ENCODE measurements at places on chromosomes 12 and 14.

DNA sequence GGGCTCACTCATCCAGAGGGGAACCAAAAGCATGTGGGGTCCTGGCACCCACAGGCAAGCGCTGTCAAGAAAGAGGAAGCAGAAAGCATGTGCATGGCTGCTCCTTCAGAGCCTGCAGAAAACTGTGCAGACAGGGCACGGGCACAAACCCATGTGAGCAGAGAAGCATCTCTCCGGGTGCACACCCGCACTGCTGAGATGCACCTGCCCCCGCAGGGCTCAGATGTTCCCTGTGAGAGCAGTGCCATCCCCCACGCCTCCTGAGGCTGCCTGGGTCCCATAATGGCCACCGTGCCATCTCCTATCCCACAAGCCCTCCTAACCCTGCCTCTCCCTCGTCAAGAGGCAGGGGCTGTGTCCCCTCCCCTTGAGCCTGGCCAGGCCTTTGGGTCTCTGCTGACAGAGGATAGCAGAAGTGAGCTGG, 32.3 kb upstream of the INF2 start:
- DNase-seq = no peak

DNA sequence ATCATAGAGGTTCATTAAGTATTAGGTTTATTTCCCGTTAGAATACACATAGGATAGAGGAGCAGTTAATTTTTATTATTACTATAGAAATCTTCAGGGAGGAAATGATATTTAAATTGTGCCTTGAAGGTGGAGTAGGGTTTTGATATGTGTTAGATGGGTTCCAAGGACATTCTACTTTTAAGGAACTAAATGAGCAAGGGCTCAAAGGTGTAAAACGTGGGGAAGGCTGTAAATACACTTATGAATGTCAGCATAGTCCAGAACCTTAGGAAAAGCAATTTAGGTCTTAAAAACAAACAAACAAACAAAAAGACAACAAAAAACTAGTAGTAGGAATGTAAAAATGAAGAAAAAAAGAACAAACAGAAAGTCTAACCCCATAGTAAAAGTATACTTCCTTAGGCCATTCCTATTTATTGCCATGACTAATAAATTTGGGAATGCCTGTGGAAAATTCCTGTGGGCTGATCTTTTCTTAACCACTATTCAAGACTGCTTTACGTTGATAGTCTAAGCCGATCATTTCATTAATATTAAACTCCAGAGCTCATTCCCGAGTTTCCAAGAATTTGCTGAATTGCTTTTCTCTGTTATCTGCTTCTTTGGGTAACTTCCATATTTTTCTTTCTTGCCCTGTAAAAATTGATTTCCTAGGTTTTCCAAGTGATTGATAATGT, 180.3 kb downstream of the RAD51B start:
- DNase-seq = no peak

DNA sequence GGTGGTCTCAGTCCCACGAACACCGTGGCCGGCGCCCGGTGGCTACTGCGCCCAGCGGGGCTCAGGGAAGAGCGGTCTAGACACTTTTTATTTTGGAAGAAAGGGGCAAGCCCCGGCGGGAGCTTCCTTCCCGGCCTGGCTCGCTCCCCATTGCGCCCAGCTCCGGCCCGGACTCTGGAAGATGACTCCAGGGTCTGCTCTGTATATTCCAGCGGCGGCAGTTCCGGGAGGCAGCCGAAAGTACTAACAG, 225.1 kb upstream of the CRY1 start:
- DNase-seq = no peak

DNA sequence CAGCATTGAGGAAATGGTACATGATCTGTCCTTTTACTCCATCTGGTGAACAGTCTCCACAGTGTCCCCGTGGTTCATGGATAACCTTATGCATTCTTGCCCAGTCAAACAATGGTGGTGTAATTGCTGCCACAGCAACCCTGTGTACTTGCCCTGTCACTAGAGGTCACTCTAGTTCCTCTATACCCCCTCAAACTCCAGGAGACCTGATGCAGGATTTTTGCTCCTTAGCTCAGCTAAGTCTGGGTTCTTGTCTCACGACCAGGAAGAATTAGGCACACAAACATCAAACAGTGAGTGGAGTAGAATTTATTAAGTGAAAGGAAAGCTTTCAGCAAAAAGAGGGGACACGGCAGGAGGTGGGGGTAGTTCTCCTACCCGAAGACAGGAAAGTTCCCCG, 24.7 kb upstream of the EEA1 start:
- DNase-seq = no peak

DNA sequence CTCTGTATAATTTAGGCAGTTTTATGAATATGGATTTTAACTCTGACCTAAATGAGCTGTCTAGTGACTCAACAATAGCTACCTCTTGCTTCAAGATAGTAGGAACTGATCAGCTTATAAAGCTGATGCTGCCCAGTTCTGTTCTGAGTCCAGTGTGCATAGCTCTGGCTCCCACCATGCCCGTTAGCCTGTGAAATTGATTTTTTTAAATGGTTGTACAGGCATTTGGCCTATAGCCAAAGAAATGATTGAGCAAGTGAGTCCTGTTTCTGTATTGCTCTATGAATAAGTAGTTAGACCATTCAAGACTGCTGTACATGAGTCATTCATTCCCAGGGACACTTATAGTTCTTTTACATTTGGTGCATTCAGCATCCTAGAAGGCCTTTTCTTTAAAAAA, 36.4 kb downstream of the SAMD4A start:
- DNase-seq = no peak

- no peak for DNase-seq
Observed at GRCh38 chr12:97368462-97369163, 94.0 kb upstream of the RMST start.

DNA sequence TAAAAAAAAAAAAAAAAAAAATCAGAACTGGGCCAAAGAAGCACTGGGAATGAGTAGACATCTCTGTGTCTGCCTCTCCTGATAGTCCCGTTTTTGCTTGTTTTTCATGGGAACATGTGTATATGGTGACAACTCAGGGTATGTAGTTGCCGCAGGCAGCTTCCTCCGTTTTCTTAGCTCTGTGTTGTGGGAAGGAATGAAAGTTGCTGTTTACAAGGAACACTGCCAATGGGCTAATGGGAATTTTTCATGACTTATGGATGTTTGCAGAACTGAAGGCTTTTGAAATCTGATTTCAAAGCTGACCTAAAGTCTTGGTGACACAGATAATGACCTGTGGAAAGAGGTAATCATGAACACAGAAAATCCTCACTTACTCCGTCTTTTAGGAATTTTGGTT, 146.4 kb upstream of the BTG1 start:
- DNase-seq = no peak

GRCh38 chr14:46018846-46019420, 632.6 kb downstream of the RPL10L start:
- no peak for DNase-seq

DNA sequence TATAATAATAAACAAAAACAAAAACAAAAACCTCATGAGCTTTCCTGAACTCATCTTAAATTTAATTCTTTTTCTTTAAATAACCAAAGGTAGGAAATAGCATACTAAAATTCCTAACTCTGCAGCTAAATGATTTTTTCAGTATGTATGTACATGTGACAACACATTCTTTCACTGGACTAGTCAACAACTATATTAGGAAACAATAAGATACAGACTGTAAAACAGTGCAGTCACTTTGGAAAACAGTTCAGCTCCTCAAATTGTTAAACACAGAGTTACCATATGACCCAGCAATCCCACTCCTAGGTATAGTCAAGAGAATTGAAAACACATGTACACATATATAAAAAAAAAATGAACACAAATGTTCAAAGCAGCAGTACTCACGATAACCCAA, 64.7 kb downstream of the SPPL3 start:
- no peak for DNase-seq

DNA sequence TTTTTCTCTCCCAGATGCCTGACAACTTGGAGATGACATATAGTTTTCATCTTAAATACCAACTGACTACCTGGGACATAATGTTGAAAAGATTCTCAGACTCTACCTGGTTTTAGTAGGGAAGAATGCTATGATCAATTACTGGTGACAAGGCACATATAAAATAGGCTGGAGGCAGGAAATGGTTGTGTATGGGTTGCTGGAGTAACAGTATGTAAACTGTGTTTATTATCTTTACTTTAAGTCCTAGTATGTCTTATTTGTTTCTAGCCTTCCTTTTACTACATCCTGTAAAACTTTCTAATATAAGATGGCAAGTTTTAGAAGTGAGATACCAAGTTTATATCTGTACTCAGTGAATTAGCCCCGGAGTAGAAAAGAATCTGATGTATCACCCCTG, 98.1 kb downstream of the NUBPL start:
- DNase-seq = no peak

GRCh38 chr12:104588047-104588920, 131.5 kb downstream of the CHST11 start:
- no peak for DNase-seq

GRCh38 chr12:92516277-92516600, 186.6 kb upstream of the PLEKHG7 start:
- DNase-seq = no peak

Measured in stimulated activated CD8-positive, alpha-beta memory T cell treated with anti-CD3 and anti-CD28 coated beads, Interleukin-7, amount 100 ng/mL, for 4 hours (primary cell).